HCT116 (cell line): ENCODE measurements at places on chromosomes 12 and 14.

DNA sequence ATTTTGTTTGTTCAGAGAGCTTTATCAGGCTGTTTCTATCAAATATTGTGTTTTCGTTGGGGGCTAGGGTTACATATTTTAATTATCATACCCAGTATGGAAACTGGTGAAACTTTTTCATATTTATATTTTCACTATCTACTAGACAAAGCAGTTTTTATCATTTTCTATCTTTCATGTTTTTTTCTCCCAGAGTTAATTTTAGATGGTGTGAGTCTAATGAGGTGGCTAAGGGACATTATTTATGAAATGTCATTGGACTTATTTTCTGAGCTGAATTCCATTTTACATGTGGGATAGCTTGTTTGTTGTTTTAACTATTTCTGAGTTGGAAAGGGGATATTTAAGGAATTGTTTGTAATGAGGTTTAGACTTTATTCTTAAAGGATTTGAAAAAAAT, 100.3 kb downstream of the TMTC2 start:
- no peak overlapping the region for H3K4me3 ChIP-seq
- H3K4me1 ChIP-seq, result no peaks in the 10 kb centered on the region
- DNase-seq, result no peak
- H3K27me3 ChIP-seq, result no peaks in the 10 kb centered on the region
- no peaks in the 10 kb centered on the region for H3K36me3 ChIP-seq

DNA sequence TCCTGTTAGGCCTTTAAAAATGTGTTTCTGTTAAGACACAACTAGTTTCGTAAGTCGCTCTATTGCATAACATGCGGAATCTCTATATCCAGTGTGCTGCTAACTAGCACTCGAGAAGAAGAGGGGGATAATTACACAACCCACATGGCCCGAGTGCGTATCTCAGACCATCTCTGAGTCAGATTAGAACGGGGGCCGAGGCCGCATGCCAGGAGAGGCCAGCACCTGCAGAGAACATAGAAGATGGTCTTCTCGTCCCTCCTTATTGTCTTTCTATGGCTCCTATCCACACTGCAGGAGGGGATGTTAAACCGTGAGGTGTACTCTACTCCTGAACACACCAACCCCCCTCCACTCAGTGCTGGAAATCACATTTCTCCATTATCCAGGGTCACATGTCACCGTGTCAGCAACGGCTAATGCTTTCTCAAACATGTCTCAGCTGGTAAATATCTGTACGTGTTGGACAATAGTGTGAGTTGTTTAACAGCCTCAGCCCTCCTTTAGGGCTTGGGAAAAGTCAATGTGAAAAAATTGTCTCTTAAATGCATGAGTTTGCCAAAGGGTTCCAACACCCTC, 56.3 kb downstream of the CCDC88C start:
- no peak overlapping the region for H3K27ac ChIP-seq
- no peaks in the 10 kb centered on the region for H3K36me3 ChIP-seq
- no peaks in the 10 kb centered on the region for H3K4me1 ChIP-seq
- H3K27me3 ChIP-seq, result no peaks in the 10 kb centered on the region
- DNase-seq, result no peak

DNA sequence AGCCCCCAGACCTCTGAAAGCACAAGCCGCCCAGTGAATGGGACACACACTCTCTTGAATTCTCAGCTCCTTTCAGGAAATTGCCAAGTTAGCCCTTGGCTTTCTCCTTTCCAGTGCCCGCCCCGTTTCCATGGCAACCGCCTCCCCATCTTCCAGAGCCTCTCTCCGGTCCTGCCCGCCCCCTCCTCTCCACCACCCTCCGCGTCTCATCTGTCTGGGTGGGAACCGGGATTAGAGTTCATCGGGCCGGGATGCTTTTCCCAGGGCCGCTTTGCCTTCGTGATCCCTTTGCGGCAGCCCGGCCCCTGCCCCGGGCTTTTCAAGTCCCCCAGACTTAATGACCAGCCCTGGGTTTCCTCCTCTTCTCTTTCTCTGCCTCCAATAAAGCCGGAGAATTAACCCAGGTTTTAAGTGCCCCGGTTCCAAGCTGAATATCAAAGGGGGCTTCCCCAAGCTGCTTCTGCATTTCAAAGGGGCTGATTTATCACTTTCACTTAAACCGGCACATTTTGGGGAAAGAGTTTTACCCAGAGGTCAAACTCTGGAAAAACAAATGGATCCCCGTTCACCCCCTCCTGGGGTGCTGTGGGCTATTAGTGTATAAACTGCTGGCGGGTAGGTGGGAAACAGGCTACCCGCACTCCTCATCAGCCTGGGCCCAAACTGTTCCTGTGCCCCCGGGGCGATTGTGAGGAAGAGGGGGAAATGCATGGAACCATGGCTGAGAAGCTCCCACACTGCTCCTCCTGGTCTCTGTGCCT, 101.7 kb downstream of the ZFP36L1 start:
- no peak for DNase-seq
- no peaks in the 10 kb centered on the region for H3K36me3 ChIP-seq
- H3K27ac ChIP-seq, result no peak overlapping the region
- H3K27me3 ChIP-seq, result no peaks in the 10 kb centered on the region

- H3K4me1 ChIP-seq, result no peaks in the 10 kb centered on the region
- no peak overlapping the region for H3K27ac ChIP-seq
- H3K4me3 ChIP-seq, result no peak overlapping the region
These were observed 70.5 kb downstream of the TMX1 start for GRCh38 chr14:51310505-51310944.

DNA sequence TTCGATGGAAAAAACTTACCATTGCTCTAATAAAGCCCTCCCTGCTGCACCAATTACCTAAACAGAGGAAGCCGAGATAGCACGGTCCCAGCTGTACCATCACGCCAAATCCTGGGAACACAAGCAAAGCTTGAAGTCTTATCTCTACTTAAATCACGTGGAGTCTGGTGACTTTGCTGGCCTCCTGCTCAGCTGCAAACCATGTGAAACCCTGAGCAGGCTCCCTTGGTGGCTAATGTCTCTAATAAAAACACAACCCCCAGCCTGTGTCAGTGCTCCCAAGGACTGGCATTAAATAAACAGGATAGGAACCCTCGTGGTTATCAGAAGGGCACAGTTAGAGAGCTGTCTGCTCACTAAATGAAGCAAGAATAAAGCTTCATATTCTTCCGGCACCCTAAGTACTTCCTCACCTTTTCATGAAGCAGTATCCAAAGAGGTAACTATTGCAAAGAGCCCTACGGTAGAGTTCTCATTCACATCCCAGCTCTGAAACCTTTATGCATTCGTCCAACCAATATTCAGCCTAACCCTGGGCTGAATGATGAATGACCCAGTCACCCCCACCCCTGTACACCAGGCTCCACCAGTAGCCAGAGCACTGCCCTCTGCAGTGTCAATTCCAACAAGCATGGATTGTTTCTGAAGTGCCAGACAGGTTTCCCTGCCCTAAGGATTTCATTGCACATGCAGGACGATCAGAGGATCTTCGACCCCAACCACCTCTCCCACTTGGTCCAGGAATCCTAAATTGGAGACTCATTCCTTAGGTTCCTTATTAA, 452.7 kb upstream of the TMPO start:
- H3K27me3 ChIP-seq, result peaks cover 10% of the 10 kb centered on the region
- H3K4me1 ChIP-seq, result no peaks in the 10 kb centered on the region
- no peak overlapping the region for H3K27ac ChIP-seq
- DNase-seq, result no peak
- H3K4me3 ChIP-seq, result no peak overlapping the region
- H3K36me3 ChIP-seq, result no peaks in the 10 kb centered on the region

GRCh38 chr14:100788942-100789341, 37.0 kb upstream of the MEG3 start:
- no peaks in the 10 kb centered on the region for H3K4me1 ChIP-seq
- H3K4me3 ChIP-seq, result no peak overlapping the region
- H3K27ac ChIP-seq, result no peak overlapping the region
- no peaks in the 10 kb centered on the region for H3K36me3 ChIP-seq
- no peak for DNase-seq
